Bone marrow (tissue), 2 donors: ENCODE measurements at places on chromosomes 2 and 18.

- no peak for DNase-seq
Observed at GRCh38 chr2:85583667-85584353, 421 bp upstream of the VAMP5 start.

GRCh38 chr2:171878481-171878993 is 15.5 kb downstream of the SLC25A12 start:
- no peak for DNase-seq

- no peak for DNase-seq
Observed at GRCh38 chr2:38079116-38080052, 3.4 kb upstream of the CYP1B1 start.

GRCh38 chr2:232476045-232476444 is 11.6 kb downstream of the ECEL1 start:
- DNase-seq: no peak

GRCh38 chr2:119838179-119838578 is 78.5 kb downstream of the PTPN4 start:
- DNase-seq: no peak

DNA sequence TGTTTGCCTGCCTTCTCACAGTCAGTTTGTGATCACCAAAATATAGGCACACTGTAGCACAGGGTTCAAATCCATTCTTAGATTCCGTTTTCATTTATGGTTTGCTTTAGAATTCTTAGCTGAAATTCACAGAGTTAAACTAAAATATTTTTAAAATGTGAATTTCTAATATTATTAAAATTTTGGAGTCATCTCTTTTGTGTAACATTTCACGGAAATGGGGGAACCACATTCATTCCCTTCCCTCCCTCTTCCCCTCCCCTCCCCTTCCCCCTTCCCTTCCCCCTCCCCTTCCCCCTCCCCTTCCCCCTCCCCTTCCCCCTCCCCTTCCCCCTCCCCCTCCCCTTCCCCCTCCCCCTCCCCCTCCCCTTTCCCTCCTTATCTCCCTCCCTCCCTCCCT is 11.4 kb upstream of the LDAH start:
- DNase-seq: no peak

DNA sequence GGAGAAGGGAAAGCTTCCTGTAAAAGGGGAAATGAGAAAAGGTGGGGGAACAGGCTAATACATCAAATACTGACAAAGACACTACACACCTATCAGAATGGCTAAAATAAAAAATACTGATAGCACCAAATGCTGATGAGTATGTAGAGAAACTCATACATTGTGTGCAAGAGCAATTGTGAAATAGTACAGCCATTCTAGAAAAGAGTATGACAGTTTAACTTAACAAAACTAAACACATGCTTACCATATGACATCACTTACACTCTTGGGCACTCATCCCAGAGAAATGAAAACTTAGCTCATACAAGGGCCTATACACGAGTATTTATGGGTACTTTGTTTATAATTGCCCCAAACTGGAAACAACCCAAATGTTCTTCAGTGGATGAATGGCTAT is 53.4 kb downstream of the ZNF638 start:
- DNase-seq: no peak

DNA sequence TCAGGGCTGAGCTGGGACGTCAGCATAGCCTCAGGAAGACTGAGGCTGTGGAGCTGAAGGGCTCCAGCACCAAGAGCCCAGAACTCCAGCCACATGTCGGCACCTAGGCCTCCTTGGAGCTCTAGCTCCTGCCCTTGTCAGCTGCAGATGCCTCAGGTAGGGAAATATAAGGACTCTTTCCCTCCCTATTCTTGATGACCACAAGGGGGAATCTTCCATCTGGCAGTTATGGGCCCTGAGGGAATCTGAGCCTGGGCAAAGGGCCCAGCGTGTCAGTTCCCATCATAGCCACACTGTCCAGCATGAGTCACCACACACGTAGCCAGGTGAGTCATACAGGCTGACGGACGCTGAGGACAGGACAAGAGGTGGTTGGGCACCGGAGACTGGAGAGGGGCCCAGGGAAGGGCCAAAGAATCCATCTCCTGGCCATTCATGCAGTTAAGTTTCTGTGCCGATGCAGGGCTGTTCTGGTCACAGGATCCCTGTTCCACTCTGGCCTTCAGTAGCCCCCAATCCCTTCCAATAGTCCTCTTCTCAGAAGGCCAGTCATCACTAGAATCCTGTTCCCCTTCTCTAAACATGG is 1.8 kb downstream of the MPV17 start:
- no peak for DNase-seq

- DNase-seq: no peak
Observed at GRCh38 chr18:70082430-70082829, 123.1 kb downstream of the RTTN start.

DNA sequence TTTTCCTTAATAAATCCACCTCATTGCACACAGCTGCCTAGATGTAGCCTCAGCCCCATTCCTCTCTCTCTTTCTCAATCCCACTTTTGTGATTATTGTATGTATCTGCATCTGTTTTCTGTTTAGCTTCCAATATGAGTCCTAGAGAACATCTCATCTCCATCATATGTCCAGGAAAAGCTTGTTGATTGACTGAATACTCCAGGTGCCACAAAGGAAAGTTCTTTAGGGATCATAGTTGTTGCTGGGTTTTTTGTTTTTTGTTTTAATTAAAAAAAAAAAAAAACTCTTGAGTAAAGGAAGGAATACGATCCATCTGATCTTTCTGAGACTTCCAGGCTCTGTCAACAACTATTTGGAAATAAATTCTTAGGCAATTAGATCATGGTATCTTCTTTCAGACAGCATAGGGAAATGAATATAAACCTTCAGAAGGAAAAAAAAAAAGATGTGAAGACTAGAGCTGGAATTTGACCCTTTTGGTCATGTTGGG is 42.5 kb downstream of the KIAA2012 start:
- DNase-seq: no peak

GRCh38 chr2:176595986-176596385 is 326.7 kb downstream of the MTX2 start:
- no peak for DNase-seq

DNA sequence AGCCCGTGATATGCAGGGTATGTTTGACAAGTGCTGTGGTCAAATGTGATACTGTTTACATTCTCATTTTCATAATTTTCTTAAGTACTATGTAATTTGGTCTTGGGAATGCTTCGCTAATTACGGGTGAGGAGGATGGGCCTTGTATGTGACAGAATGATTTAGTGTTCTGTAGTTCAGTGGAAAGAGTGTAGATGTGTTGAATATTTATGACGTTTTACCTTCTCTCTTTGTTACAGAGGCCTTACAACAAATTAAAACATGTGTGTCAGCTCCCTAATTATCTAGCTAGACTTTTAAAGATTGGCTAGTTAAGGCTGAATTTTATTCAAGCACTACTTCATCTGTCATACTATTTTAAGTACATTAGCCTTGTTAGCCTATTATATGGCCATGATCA is 10.6 kb upstream of the CHRNA1 start:
- DNase-seq: no peak

DNA sequence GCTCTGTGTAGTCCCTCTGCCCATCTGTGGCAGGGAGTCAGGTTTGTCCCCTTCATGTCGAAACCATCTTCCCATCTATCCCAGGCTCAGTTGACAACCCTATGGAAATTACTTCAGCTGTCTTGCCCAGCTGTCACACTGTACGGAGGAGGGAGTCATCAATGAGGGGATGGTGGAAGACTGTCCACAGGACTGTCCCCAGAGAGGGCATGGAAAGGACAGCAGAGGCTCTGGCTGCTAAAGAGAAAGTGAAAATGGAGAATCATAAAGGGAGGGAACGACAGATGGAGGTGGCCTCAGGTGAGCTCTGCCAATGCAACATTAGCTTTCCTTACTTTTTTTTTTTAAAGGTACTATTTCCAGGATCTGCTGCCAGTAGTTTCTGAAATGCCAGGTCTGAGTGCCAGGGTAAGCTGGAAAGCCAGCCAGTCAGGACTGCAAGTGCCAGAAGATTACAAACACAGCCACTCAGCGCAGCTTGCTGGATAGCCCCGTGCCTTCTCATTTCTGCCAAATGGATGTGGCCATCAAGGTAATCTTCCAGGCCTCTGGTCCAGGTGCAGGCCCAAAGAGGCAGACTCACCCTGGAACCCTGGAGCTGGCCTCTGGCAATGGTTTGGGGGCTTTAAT is 192.8 kb downstream of the AGPS start:
- no peak for DNase-seq

GRCh38 chr18:75213611-75214331 is 3.2 kb downstream of the TSHZ1 start:
- peak; percentile 24 for DNase-seq

DNA sequence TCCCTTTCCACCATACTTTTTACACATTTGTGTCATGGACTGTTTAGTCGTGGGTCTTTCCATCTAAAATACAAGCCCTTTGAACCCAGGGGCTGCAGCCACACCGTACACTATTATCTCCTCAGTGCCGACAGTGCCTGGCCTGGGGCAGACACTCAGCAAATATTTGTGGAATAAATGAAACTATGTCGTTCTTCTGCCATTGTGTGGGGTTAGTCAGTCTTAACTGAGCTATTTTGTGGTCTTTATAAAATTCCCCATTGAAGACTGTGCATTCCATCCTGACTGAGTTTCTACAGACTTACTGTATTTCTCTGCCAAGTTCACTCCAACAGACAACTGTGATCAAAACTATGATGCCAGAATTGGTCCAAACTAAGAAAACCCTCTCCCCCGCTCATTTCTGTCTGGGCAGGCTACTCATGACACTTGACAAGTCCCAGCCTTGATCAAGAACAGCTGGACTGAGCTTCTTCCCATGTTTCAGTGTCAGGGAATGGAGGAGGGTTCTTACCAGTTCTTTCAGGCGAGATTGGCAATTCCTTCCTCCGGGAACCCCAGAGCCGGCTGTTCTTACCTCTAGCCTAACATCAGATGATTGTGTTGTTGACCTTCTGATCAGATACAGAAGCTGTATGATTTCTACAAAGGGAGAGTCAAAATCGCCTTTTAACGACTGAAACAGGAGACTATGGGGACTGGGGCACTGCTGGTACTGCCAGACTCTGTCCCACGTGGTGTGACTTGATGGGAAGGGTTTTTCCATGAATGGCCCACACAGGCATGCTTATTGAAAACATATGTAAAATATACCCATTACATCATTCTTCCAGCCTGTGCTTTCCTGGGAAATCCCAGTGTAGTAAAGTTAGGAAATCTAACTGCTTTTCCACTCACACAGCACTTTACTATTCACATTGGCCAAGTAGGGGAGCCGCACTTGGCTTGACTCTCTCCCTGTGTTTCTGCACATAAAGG is 77.4 kb upstream of the NPAS2 start:
- DNase-seq: no peak

GRCh38 chr2:86238354-86238753 is 39.1 kb downstream of the MRPL35 start:
- DNase-seq: no peak

GRCh38 chr2:234032279-234032856 is 18.1 kb upstream of the SPP2 start:
- no peak for DNase-seq

DNA sequence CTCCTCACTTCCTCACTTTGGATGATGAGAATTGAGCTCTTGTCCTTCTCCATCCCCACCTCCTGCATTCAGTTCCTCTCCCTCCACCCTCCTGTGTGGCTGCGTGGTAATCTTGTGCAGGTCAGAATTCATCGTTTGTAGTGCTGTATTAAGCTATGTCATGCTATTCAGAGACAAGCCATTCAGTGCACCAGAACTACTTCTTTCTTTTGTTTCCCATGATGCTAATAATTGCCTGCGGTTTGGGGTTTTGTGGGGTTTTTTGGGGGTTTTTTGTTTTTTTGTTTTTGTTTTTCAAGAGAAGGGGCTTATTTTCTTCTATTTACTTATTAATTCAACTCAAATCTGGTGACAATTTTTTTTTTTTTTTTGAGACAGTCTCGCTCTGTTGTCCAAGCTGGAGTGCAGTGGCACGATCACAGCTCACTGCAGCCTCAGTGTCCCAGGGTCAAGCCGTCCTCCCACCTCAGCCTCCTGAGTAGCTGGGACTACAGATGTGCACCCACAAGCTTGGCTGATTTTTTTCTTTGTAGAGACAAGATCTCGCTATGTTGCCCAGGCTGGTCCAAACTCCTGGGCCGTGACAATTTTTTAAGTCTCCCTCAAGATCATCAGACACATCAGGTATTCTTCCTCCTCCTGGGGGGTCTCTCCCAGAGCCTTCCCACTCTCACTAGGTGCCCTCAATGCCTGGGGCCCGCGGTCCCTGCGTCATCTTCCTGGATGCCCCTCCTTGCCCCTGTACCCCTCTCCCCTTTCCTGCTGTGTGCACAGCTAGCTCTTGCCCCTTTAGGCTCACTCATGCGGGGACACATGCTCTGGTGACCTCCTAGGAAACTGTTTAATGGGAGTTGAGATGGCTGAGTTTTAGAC is 37.8 kb downstream of the MAL start:
- DNase-seq: no peak

DNA sequence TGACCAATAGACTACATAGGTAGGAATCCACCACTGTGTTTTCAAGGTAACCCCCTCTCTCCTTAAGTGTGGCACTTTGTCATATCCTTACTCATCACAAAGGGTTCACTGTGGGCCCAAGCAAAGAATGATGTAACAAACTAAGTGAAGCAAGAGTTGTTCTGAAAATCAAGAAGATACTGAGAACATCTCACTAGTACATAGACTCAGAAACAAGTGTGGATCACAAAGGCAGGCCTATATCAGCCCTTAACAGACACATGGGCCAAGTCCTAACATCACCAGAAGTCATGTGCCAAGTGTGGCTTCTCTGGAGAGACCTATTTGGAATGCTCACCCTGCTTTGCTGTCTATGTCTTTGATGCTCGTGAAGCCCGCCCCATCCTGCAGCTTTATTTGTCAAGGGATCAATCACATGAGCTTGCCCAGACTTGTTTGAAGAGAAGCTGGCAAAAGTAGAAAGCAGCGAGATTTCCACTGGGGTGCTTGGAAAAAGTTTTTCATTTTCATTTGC is 131.2 kb upstream of the TTC39C start:
- DNase-seq: no peak

- no peak for DNase-seq
Observed at GRCh38 chr2:178874529-178875240, 67.5 kb upstream of the TTN start.

DNA sequence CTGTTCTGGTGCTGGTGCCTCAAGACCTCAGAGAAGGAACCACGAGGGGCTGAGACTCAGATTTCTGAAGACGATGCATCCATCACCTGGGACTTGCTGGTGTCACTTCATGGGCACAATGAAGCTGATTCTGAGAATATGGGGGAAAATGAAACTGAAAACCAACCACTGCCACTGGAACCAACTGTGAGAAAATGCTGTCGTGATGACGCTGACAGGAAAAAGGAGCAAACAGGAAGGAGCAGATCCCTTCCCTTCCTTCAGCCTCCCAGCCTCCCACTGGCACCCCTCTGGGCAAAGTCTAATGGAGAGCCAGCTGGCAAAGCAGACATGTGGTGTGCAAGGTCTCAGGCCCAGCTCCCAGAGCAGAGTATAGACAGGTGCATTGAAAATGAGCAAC is 109.7 kb downstream of the FOXI3 start:
- no peak for DNase-seq
